Fibroblast of the aortic adventitia (primary cell): ENCODE measurements at places on chromosomes 1 and 21. TPM values are rescaled to one million over a fixed set of nuclear protein-coding genes. Genes with fewer than 3 reads are reported as not detected.

GRCh38 chr1:31432592-31433395 lies 19.8 kb downstream of the SERINC2 start:
- DNase-seq = no peak

- peak; percentile 19 for DNase-seq
These were observed 407.8 kb upstream of the DAB1 start for GRCh38 chr1:57831624-57832023.

- DNase-seq = no peak
These were observed 4.3 kb upstream of the C1QTNF12 start for GRCh38 chr1:1250786-1251284.

GRCh38 chr1:114559356-114559755 lies 22.1 kb downstream of the BCAS2 start:
- DNase-seq = no peak

FCGR3A gene
- total RNA-seq = not detected in 2 replicates

ENAH gene
- 131 and 148 TPM in 2 replicates for total RNA-seq

GRCh38 chr1:119143706-119144105 lies 3.3 kb upstream of the WARS2 start:
- DNase-seq = no peak

RGS18 gene
- total RNA-seq = not detected in 2 replicates

GRCh38 chr1:95622609-95623008 lies 388.6 kb downstream of the RWDD3 start:
- DNase-seq = no peak

DNA sequence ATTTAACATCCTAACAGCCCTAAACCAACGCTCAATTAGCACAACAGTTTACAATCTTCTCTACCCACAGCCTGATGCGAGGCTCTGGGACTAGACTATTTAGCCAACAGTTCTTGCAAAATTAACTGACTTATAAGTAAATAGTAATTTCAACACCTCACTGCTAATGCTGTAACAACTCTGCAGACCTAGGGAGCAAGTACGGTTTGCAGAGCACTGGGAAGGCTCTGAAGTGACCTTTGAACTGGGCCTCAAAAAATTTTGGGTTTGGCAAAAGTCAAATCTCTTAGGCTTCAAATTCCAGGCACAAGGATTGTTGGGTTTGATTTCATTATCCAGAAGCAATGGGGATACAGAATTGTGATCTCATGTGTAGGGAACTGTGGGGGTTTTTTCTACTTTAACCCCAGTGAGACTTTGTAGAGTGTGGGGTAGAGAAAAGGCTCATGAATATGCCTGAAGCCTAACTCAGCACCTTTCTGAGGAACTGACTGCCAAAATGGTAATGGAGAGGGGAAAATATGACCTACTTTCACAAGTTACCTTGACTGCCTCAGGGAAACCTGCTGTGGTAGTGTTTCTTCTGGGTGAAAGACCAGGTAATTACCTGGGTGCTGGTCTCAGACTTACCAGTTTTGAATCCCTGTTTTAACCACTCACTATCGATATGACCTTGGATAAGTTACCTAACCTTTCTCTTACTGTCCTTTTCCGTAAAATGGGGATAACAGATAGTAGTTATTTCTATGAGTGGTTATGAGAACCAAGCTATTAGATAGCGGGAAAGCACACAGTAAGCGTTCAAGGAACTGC lies 889 bp upstream of the TXLNA start:
- no peak for DNase-seq

ZNF593OS gene
- not detected in 2 replicates for total RNA-seq

GRCh38 chr21:41761934-41762635 lies 4.8 kb downstream of the RIPK4 start:
- peak; percentile 10 for DNase-seq

EFNA1 gene
- total RNA-seq = 0.16 and 0.54 TPM in 2 replicates

DNA sequence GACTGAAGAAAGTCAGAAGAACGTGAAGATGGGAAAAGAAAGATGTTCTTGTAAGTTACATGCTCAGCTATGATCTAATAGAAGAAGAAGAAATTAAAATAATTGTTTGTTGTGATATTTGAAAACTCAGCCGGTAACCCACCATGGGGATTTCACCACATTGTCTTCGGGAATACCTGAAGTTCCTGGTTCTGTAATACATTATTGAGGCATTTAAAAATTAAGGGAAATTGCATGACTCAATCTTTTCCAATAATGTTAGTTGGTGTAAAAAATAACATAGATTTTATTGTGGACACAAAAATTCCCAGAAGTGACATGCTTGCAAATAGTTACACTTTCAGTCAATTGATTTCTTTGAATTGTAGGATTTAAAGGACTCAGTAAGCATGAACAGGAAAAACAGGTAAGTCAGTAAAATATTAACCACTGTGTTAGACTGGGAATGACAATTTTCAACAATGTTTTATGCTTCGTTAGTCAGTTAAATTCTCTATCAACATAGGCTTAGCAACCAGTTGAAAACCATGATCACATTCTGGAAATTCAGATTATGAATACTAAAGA lies 745.1 kb downstream of the LTN1 start:
- no peak for DNase-seq

DNA sequence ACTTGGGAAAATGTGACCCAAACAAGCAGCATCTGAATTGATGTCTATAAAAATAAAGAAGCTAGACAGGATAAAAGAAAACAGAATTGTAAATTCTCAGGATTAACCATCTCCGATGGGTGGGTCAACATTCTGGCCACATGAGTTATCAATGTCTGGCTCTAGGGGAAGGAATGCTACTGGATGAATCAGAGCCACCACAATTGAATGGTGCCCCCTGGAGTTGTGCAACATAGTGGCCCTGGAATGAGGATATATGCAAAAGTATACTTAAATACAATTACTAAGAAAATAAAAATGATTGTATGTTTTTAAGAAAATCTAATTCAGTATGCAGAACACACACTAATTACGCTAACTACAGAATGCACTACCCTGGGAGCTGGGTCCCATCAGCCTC lies 185.6 kb downstream of the TGFBR3 start:
- DNase-seq = peak; percentile 79

GRCh38 chr1:3021801-3022401 lies 634 bp downstream of the ACTRT2 start:
- no peak for DNase-seq

GRCh38 chr1:1959840-1960479 lies 40.9 kb upstream of the TMEM52 start:
- DNase-seq = peak; percentile 67
